ENCODE measurements at places on chromosomes 3 and 15. TPM values are rescaled to one million over a fixed set of nuclear protein-coding genes. Genes with fewer than 3 reads are reported as not detected.

DNA sequence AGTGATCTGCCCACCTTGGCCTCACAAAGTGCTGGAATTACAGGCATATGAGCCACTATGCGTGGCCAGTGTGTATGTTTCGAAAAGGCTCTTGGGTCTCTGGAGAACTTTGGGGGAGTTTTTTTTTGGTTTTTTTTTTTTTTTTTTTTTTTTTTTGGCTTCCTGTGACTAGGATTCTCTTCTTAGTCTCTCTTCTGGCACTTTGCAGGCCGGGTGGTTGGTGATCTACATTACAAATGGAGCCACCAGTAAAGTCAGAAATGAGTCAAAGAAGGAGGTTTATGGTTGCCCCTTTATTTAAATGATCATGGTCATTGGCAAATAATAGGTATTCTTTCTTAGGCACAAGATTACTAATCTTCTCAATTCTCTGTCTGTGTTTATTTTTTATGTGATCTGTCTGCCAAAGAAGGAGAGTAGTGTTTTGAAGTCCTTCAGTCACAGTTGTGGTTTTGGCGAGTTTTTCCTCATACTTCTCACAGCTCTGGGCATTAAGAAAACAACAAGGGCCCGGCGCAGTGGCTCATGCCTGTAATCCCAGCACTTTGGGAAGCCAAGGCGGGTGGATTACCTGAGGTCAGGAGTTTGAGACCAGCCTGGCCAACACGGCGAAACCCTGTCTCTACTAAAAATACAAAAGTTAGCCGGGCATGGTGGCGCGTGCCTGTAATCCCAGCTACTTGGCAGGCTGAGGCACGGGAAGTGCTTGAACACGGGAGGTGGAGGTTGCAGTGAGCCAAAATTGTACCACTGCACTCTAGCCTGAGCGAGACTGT lies 38.3 kb downstream of the PDE8A start:
- no peaks in the 10 kb centered on the region for H3K27me3 ChIP-seq
- H3K27ac ChIP-seq = peak overlapping the region; percentile 67
- H3K4me3 ChIP-seq = no peak overlapping the region
- DNase-seq = no peak

- H3K36me3 ChIP-seq = no peaks in the 10 kb centered on the region
- peaks cover 46% of the 10 kb centered on the region for H3K4me1 ChIP-seq
- H3K4me3 ChIP-seq = no peak overlapping the region
- no peak overlapping the region for H3K27ac ChIP-seq
- H3K27me3 ChIP-seq = no peaks in the 10 kb centered on the region
- no peak for DNase-seq
Measured at GRCh38 chr15:36172955-36173354, 406.5 kb upstream of the CDIN1 start.

DNA sequence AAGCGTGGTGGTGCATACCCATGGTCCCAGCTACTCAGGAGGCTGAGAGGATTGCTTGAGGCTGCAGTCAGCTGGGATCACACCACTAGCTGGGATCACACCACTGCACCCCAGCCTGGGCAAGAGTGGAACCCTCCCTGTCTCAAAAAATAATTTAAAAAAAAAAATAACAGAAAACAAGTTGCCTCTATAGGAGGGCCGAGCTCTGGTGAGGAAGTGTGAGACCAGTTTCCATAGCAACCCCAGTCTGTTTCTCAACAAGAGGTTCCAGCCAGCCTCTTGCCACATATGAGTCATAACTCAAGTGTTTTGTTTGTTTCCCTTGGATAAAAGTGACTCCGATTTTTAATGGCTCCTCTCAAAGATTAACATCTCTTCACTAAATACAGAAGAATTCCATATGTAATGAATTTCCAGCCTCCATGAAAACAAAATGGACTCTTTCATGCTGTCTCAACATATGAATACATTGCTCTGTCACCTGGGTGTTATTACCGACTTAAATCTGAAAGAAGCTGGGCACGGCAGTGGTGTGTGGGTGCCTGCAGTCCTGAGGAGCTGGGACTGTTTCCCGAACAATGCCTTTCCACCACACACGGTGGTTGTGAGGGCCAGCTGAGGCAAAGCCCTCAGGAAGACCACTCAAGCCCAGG lies 19.7 kb downstream of the TMEM43 start:
- no peak for DNase-seq
- peak overlapping the region; percentile 56 for H3K4me3 ChIP-seq
- peaks cover 63% of the 10 kb centered on the region for H3K4me1 ChIP-seq
- peak overlapping the region; percentile 99 for H3K27ac ChIP-seq
- peaks cover 18% of the 10 kb centered on the region for H3K36me3 ChIP-seq

- no peak overlapping the region for H3K4me3 ChIP-seq
- H3K36me3 ChIP-seq = no peaks in the 10 kb centered on the region
- H3K4me1 ChIP-seq = peaks cover 8% of the 10 kb centered on the region
- no peak for DNase-seq
Measured at GRCh38 chr15:34644851-34645250, 61.4 kb upstream of the GOLGA8B start.

- DNase-seq = no peak
- H3K27ac ChIP-seq = no peak overlapping the region
- H3K4me1 ChIP-seq = peaks cover 8% of the 10 kb centered on the region
- no peaks in the 10 kb centered on the region for H3K36me3 ChIP-seq
- H3K27me3 ChIP-seq = no peaks in the 10 kb centered on the region
Measured at GRCh38 chr3:111238885-111239284, 167.3 kb downstream of the NECTIN3 start.

The TP63 gene
- total RNA-seq = 0.46 TPM
